ENCODE measurements at places on chromosomes 2 and 18. TPM values are rescaled to one million over a fixed set of nuclear protein-coding genes. Genes with fewer than 3 reads are reported as not detected.

The CFAP221 gene
- total RNA-seq: not detected

The CFAP53 gene
- total RNA-seq: 0.36 TPM

DNA sequence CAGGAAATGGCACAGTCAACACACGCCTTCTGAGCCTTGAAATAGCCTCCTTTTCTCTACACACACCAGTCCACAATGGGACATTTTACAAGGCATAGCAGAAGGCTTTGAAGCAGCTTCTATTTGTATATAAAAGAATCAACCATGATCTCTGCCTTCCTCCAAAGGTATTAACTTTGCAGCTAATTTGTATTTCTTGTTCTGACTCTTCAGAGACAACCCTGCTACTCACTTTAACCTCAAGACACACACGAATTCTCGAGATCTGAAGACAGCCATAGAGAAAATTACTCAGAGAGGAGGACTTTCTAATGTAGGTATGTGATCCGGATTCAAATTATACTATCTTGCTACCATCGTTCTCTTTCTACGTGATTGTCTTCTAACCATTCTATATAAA lies 104.6 kb downstream of the VIT start:
- no peak for ATAC-seq

GRCh38 chr2:141711627-141712026 lies 419.2 kb downstream of the LRP1B start:
- ATAC-seq: no peak

- ATAC-seq: no peak
Measured at GRCh38 chr2:148947299-148947698, 72.3 kb downstream of the KIF5C start.

DNA sequence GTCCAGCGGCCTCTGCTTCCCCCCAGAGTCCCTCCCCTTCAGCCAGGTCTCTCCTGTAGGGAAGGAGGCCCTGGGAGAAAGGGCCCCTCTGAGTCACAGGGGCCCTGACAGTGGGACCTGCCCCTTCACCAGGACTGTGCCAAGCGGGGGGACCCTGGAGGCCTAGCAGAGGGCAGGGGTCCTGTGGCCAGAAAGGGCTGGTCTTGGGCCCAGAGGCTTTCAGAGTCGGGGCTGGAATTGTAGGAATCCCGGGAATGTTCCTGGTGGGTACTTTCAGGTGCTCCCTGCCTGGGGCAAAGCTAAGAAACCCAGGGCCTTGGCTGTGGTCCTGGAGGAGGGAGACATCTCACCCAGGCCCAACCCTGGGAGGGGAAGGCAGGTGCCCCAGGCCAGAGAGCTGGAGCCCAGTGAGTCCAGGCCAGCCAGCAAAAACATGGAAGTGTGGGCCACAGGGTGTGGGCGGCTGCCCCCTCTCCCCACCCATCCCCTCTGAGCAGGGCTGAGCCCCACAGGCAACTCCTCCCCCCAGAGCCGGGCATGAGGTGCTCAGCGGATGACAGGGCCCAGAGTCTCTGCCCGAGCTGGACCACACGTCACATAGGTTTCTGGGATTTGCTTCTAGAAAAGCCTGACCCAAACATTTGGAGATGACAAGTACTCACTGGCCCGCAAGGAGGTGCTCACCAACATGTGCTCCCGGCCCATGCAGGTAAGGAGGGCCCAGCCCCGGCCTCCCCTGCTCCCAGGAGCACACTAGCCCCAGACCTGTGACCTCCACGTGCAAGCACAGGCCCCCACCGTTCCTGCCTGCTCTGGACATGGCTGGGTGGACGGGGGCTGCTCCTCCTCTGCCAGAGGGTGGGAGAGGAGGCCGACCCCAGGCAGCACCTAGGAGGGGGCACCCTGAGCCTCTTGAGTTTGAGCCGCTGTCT lies 48.2 kb upstream of the ALPP start:
- no peak for ATAC-seq

All from esophagus mucosa (tissue), 1 donor.